ENCODE measurements at places on chromosomes 3 and 15.

DNA sequence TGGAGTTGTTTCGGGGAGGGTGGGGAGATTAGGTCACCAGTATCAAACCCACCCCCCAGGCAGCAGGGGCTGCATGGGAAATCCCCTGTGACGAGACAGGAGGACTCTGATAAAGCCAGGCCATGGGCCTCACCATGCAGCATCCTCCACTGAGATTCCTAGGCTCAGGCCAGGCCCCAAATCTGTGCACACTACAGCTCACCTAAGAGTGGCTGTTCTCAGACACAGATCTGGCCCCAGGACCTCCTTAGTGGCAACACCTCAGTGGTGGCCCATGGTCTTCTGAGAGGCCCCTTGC lies 29.0 kb downstream of the PXYLP1 start:
- DNase-seq, result no peak

- DNase-seq, result no peak
Observed at GRCh38 chr3:130242850-130243569, 102.5 kb upstream of the COL6A5 start.

DNA sequence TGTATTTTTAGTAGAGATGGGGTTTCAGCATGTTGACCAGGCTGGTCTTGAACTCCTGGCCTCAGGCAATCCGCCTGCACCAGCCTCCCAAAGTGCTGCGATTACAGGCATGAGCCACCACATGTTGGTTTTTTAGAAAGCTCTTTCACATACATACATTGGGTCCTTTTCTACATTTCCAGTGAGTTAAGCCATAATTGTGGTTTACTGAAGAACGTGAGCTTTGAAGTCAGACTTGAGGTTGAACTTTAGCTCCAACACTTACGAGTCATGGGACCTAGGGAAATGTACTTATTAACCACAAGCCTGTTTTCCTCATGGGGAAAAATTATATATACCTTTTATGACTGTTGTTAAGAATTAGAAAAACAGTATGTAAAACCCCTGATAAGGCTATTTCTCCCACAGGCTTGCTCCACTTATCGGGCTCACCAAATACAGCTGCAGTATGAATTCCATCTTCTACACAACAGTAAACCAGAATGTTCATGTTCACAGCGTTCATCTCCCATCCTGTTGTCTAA lies 39.0 kb downstream of the GPR160 start:
- DNase-seq, result no peak

- no peak for DNase-seq
Observed at GRCh38 chr15:52217186-52217585, 26.0 kb upstream of the GNB5 start.

Data from hippocampal formation (tissue), 2 donors.